Germinal center (tissue), 1 donor: ENCODE measurements at places on chromosomes 11 and 22.

DNA sequence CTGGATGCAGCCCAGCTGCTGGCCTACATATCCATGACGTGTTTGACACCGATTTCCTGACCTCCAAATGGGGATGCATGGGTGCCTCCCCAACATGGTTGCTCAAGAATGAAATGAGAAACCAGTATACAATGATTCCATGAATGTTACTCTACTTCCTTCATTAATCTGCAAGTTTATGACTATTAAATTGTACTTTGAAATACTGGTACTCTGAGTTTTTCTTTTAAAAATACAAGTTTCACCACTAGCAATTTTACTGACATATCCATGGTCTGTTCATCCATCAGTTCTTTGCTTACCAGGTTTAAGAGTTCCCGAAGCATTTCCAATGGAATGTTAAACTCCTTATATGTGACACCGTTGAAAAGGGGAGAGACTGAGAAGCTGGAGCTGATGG is 39.1 kb downstream of the SERPIND1 start:
- DNase-seq, result no peak

- no peak for DNase-seq
These were observed 72.1 kb upstream of the CD44 start for GRCh38 chr11:35066783-35067423.

DNA sequence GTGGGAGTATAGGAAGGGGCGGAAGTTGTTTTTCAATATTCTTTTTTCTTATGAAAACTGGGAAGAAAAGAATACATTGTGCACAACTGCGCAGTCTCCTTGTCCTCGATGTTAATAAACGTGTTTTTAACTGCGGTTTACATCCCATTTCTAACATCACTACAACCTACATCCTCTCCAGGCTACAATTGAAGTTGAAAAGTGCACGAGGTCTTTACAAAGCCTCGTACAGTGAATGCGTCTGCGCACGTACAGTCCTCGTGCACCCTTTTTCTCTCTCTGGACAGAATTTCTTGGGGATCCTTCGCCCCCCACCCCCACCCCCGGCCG is 102.4 kb downstream of the WT1 start:
- DNase-seq, result no peak

GRCh38 chr11:113018913-113019312 is 57.7 kb downstream of the NCAM1 start:
- DNase-seq, result no peak

DNA sequence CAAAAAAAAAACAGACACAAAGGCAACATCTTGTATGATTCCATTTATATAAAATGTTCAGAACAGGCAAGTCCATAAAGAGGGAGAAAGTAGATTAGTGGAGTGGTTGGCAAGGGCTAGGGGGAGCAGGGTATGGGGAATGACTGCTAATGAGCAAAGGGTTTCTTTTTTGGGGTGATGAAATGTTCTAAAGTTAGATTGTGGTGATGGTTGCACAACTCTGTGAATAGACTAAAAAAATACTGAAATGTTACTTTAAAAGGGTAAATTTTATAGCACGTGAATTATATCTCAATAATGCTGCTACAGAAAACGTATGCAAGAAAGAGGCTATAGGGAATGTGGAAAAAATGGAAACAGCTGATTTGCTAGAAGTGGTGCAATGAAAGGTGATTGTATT is 155.1 kb downstream of the TENM4 start:
- DNase-seq, result no peak

DNA sequence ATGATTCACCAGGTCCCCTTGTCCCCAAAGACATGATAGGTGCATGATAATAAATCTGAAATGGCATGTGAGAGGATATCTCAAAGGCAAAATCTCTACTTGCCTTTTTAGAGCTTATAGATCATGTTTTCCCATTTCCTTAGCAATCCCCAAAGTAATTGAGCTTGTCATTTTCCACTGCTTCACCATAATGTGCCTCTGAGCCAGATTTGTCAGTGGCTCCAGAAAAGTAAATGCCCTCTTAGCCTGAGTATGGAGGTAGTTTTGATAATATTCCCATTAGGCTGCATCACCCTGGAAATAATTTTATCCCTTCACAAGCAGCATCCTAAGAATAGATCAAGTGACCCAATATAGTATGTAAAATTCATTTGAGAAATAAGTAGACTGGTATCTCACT is 36.7 kb upstream of the ADSL start:
- no peak for DNase-seq

GRCh38 chr22:39960791-39961746 is 872 bp downstream of the TMA7B start:
- no peak for DNase-seq

DNA sequence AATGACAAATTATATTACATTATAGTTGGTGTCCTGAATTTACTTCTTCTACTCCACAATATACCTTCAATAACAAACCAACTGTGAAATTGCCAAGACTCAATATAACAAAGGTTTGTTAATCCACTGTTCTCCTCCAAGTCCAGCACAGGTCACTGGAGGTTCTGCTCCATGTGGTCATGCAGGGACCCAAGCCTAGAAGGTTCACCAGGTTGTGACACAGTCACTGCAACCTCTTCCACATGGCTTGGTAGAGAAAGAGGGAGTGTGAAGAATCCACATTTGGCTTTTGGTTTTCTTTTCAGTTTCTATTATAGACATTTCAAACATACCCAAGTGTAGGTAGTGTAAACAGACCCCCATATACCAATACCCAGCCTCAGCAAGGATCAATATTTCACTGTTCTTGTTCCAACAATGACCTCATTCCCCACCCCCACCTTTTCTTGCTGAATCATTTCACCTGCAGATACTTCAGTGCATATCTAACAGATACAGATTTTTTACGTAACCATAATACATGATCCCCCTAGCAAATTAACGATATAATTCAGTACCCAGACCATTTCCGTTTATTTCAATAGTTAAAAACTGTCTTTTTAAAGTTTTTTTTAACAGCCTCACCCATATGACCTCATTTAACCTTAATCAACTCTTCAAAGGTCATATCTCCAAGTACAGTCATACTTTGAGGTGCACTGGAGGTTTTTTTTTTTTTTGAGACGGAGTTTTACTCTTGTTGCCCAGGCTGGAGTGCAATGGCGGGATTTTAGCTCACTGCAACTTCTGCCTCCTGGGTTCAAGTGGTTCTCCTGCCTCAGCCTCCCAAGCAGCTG is 14.1 kb downstream of the FGF19 start:
- no peak for DNase-seq

GRCh38 chr11:873706-874105 is 31.1 kb downstream of the TSPAN4 start:
- DNase-seq, result no peak

- no peak for DNase-seq
These were observed 22.1 kb downstream of the ASCL2 start for GRCh38 chr11:2248242-2248641.

DNA sequence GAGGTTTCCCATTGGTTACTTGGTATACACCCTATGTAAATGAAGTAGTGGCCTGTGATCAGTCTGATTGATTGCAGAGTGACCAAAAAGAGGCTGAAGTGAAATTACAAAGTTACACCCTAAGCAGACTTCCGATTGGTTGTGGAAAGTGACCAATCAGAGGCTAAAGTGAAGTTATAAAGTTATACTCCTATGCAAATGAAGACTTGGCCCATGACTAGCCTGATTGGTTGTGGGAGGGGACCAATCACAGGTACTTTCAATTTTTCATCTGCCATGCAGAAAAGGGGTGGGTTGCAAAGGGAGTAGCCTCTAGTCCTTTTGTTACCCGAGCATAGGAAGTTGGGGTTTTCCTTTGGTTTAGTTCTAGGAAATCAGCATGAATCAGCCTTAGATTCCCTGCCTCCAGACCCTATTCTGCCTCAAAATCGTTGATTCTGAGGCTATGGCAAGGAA is 18.1 kb upstream of the CSTF3 start:
- no peak for DNase-seq

GRCh38 chr22:35657571-35658312 is 9.5 kb downstream of the APOL6 start:
- DNase-seq, result no peak

DNA sequence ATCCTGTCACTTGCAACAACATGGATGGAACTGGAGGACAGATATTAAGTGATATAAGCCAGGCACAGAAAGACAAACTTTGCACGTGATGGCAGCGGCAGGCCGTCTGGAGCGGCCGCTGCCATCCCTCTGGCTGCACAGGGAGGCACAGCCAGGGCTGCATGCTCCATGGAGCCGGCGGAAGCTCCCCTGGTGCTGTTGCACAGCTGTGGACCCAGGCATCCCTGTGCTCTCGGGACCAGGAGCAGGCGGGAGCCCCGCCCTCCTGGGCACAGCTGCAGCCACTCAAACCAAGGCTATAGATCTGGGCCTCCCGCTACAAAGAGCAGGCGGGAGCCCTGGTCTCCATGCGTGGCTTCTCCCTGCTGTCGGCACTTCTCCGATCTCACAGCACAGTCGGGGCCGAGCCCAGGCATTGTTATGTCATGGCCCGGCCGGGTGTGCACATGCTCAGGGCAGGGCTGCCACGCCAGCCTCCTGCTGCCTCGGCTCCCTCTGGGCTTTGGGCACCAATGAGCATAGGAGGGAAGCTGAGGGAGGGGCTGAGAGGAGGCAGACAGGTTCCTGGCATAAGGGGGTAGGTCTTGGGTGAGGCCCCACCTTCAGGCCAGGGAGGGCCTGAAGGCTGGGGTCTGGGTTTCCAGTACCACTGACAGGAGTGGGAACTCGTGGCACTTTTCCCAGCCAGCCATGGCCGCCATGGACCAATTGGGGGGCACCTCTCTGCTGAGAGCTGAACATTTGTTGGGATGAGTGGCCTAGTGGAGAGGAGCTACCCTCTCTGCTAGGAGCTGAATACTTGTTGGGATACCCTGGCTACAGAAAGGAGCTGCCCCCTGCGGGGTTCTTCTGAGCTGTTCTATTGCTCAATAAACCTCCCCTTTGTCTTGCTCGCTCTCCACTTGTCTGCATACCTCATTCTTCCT is 16.7 kb downstream of the RRP8 start:
- no peak for DNase-seq

- DNase-seq, result no peak
These were observed 90.8 kb upstream of the ALKBH3 start for GRCh38 chr11:43789700-43790443.

GRCh38 chr11:105790840-105791239 is 181.0 kb downstream of the GRIA4 start:
- no peak for DNase-seq

DNA sequence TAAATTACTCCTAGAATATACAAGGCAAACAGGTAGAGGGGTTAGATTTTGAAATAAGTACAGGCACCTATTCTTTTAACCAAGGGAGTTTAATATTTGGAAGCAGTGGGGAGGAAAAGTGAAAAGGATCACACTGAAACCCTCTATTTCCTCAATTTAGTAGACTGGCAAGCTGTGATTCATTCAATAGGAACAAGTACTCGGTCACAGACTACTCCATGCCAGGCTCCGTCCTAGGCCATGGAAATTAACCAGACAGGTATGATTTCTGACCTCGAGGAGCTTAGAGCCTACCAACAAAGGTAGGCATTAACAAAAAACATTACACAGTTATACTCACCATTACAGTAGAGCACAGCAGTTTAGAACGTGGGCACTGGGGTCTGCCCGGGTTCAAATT is 40.9 kb downstream of the SIK3 start:
- DNase-seq, result no peak

DNA sequence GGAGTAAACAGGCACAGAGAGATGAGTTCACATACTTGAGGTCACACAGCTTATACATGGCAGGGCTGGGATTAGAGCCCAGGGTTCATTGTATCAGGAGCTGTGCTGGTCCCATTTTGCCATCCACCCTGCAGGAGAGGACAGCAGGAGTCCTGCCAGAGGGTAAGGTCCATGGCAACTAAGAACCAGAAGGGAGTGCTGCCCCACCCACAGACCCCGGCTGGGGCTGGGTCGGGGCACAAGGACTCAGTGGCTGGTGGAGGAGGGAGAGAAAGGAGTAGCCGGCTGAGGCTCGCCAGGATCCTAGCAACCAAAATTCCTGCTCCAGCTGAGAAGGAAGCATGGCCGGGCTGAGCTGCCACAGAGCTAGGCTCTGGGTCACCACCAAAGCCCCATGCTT is 25.9 kb upstream of the TP53I11 start:
- DNase-seq, result no peak

GRCh38 chr11:10351435-10351764 is 46.5 kb downstream of the ADM start:
- no peak for DNase-seq

- DNase-seq, result peak; percentile 81
These were observed 10.2 kb upstream of the PDE2A start for GRCh38 chr11:72684236-72684912.

DNA sequence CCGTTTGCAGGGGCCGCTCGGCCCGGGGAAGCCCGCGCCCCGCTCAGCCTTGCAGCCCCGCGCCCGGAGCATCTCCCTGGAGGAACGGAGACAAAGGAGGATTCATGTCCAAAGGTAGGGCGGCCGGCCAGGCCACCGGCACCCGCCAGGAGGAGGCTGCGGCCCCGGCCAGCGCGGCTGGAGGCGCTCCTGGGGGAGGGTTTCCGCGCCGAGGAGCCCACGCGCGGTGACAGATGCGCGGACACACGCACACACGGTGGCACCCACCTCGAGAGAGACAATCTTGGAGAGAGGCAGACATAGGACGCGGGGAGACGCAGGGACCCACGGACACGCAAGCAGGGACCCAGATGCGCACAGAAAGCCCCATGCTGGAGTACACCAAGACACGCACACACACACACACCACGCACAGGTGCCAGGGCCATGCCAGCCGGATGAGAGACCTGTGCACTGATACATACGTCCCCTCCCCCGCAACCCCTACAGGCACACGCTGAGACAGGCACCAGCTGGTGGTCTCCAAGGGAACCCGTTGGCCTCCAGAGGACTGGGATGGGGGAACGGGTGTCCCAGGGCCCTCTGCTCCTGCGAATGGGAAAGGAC is 7.8 kb downstream of the SEPTIN3 start:
- DNase-seq, result no peak

DNA sequence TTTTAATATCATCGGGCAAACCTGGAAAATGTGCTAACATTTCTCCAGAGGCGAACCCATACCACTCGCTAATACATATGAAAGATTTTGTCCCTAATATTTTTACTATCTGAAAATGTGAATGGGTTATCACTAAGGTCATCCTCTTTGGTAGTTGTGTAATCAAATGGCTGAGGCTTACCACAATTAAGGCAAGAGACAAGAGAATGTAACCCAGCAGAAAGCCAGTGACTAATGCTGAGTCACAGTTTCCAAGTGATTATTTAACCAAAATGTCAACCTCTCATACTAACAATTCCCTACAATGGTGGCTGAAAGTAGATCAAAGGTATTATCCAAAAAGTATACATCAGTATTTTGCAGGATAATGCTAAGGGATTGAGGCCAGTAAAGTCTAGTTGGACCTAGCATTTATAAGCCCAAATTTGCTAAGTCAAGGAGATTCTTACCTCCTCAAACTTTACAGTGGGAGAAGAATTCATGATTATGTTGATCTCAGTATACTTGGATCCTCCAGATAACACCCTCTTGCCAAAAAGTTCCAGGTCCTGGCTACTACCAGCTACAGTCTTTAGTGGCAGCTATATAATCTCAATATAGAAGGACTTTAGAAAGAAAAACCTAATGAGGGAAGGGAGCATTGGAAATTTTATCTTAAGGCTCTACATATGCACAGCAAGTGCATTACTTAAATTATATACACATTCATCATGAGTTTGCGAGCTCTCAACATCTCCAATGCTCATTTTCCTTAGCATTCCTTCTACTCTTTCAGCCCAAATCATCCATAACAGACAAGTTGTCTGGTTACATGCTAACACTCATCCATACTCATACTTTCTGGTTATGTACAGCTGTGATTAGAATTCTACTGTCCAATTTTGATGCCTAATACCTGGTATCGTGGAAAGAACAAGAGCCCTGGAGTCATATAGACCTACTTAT is 25.4 kb downstream of the SIK3 start:
- no peak for DNase-seq
